ENCODE measurements at places on chromosomes 16 and 17.

GRCh38 chr17:75352079-75352569 is 53.4 kb downstream of the GRB2 start:
- no peak for DNase-seq

GRCh38 chr17:16988749-16989229 is 16.9 kb upstream of the TNFRSF13B start:
- DNase-seq = no peak

DNA sequence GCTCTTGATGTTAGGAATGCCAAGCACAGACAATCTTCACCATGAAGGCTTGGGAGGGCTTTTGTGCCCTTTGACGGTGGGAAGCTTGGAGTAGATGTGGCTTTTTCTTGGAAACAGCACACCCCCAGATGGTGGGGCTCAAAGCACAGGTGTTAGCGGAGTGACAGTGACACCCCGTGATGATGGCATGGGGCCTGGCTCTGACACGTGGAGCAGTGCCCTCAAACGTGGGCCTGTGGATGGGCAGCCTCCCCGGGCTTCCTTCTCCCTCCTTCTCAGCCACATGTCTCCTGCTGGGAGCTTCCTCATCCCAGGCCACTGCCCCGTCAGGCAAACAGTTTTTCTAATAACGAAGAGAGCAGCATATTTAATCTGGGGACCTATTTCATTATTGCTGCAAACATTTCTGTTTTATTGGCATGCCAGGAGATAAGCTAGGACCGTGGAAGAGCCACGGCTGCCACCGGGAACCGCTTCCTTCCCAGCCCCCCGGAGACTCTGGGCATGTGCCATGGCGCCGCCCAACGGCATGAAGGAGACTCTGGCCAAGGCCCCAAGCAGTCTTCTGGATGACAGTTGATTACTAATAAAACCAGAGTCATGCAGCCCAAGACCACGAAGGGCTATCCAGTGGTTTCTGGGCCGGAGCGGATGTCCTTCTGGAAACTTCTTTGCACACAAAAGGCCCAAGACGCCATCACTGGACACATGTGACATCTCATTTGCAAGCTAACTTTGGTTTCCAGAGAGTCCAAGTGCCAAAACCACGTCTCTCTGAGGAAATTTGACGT is 280.3 kb upstream of the FOXF1 start:
- DNase-seq = peak; percentile 39

DNA sequence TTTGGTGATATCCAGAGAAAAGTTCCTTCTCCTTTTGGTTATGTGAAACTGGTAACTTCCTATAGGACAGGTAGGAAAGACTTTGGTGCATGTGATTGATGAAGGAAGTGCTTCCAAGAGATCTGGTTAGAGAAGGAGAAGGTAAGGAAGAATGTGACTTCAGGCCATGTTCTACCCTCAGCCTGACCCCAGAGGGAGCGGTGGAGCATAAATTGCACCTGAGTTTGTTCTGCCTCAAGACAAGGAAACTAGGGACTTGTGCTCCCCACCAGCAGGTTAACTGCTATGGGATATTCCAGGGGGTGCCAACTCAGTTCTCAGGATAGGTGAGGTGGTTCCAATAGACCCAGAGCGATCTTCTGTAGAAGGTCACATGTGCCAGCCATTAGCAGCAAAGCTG is 299.3 kb upstream of the XYLT1 start:
- DNase-seq = no peak

GRCh38 chr16:10178080-10178479 is 4.1 kb downstream of the GRIN2A start:
- no peak for DNase-seq

DNA sequence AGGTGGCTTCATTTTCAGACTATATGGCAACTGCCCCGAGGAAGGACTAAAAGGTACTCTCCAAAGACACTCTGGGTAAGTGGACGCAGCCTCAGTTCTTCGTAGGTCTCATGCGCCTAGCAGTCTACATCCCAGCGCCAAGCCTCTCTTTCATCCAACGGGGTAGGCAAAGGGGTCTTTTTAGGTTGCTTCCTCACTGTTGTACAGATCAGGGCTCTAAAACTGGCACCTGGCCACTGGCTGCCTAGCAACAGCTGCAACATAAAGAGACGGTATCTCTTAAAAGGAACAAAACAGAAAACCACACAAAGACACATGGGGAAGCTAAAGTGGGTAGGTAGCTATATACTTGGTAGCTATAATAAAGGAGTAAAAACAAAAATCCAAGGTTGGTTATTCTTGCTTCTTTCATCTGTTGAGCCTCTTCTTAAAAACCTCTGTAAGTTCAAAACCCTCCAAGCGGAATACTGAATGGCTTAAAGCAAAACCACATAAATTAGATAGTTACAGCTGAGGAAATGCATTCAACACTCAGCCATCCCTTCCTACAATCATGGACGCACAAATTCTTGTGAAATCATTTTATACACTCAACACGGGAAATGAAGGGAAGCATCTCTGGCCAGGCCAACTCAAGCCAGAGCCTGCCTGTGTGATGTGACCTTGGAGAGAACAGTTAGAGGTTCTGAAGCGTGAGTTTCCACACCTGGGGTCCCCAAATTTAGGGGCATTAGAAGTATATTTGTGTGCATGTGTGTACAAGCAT is 22.7 kb downstream of the CYTH1 start:
- peak; percentile 81 for DNase-seq

- no peak for DNase-seq
Observed at GRCh38 chr16:57396786-57397185, 7.8 kb upstream of the CCL17 start.
